ENCODE measurements at places on chromosomes 1 and 21. TPM values are rescaled to one million over a fixed set of nuclear protein-coding genes. Genes with fewer than 3 reads are reported as not detected.

Gene GSTM1
- total RNA-seq = not detected

DNA sequence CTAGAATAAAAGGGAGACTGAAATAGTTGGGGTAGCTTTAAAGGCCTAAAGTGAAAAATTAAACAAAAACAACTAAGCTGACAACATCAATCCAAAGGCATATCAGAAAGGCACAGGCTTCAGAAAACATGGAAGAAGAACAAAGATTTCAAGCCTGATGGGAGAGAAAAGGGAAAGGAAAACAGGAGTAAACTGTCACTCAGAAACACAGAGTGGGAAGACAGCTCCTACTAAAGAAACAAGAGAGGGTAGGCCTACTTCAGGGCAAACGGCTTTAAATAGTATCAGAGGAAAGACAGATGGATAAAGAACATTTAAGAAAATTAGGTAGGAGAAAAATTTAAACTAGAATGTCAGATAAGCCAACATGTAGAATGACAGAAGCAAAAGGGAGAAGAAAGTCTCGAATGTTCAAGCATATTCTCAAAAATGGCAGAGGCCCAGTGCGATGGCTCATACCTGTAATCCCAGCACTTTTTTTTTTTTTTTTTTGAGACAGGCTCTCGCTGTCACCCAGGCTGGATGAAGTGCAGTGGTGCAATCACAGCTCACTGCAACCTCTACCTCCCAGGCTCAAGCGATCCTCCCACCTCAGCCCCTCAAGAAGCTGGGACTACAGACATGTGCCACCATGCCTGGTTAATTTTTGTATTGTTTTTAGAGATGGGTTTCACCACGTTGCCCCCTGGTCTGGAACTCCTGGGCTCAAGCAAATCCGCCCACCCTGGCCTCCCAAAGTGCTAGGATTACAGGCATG is 7.6 kb downstream of the EGLN1 start:
- no peak for DNase-seq

DNA sequence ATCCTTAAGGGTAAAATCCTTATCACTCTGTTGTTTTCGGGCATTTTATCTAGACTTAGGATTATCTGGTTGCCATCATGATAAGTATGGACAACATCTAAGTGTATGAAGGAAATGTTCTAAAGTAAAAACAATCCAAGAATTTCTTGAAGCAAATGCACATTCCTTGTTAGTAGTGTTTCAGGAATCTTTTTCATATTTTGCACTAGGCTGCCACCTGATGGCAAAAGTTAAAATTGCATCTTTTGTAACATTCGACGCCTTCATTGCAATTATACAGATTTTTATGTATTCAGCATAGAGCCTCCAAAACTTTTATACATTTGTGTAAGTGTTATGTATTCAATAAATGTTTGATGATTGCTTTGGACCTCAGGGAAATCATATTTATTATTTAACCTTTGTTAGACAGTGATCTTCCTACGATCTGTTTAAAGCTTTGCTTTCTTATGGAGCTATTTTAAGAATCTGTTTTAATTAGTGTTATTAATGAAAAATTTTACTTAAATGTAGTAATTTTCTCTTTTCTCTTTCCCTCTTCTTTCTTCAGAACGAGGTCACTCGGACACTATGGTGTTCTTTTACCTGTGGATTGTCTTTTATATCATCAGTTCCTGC is 49.4 kb upstream of the KIAA1614 start:
- no peak for DNase-seq

Gene UBXN10
- 4.2 TPM for total RNA-seq

DNA sequence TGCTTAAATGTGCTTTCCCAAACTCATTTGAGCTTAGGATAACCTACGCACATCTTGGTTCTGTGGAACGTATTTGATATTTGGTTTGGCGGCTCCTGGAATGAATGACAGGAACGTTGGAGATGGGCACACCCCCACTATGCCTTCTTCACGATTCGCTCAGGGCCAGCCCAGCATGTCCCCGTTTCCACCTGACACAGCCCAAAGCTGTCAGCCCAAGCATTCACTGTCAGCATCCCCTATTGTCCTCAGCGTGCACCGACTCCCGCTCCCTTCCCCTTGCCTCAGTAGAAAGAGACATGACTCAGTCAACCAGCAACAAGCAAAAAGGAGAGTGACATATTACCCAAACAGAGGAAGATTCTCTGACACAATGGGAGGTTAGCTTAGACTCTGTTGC is 181.4 kb downstream of the KCNJ6 start:
- DNase-seq = no peak

DNA sequence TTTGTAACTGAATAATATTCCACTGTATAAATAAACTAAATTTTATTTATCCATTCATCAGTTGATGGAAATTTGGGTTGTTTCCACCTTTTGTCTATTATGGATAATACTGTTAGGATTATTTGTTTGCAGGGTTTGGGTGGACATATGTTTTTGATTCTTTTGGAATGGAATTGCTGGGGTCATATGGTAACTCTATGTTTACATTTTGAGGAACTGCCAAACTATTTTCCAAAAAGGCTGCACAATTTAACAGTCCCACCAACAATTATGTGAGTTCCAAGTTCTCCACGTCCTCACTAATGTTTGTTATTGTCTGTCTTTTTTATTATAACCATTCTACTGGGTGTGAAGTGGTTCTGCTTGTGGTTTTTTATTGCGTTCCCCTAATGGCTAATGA is 4.3 kb upstream of the SERBP1 start:
- DNase-seq = no peak

- DNase-seq = no peak
Measured at GRCh38 chr1:87513966-87514660, 185.4 kb downstream of the LMO4 start.

Measured in left colon (tissue), 2 donors.